Stomach (tissue), 19 donors: ENCODE measurements at places on chromosomes 3 and 15. TPM values are rescaled to one million over a fixed set of nuclear protein-coding genes. Genes with fewer than 3 reads are reported as not detected.
A peak's percentile ranks its signal among the peaks of the same experiment; 100 is the strongest.

GRCh38 chr15:52496776-52497470 is 31.8 kb downstream of the MYO5A start:
- DNase-seq: no peak

GRCh38 chr3:114567771-114568170 is 273.9 kb downstream of the TIGIT start:
- DNase-seq: no peak

- DNase-seq: no peak
Measured at GRCh38 chr3:148512648-148513047, 185.1 kb upstream of the AGTR1 start.

DNA sequence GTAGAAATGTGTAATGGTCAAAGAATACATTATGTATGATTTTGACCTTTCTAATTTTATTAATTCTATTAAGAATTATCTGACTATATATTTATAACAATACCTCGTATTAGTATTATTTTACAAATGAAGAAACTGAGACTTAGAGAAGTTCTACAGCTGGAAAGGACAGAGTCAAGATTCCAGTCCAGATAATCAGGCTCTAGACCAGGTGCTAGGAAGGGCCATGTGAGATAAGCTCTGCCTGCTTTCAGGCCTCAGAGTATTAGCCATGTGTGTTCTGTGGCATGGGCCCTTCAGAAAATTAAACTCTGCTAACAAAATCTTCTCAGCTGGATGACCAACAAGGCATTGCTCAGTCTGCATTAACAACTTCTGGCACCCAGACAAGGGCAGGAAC is 87.5 kb downstream of the CD200R1L start:
- no peak for DNase-seq

DNA sequence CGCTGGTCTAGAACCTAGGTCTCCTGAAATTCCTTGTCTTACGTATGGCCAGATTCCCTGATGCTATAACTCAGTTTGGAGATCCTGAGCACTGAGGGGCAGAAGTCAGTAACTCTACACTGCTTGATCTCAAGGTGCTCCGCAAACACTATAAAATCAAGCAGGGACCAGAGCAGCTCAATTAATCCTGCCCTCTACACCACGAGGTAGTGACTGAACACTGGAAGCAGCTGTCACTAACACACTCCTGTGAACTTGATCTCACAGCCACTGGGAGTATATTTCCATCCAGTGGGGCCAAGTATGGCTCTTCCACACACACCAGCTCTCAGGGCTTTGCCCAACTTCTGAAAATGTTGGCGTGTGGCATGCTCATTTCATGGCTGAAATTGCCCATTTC is 51.0 kb downstream of the EDEM1 start:
- DNase-seq: no peak

GRCh38 chr3:79564192-79564591 is 203.6 kb downstream of the ROBO1 start:
- DNase-seq: no peak

DNA sequence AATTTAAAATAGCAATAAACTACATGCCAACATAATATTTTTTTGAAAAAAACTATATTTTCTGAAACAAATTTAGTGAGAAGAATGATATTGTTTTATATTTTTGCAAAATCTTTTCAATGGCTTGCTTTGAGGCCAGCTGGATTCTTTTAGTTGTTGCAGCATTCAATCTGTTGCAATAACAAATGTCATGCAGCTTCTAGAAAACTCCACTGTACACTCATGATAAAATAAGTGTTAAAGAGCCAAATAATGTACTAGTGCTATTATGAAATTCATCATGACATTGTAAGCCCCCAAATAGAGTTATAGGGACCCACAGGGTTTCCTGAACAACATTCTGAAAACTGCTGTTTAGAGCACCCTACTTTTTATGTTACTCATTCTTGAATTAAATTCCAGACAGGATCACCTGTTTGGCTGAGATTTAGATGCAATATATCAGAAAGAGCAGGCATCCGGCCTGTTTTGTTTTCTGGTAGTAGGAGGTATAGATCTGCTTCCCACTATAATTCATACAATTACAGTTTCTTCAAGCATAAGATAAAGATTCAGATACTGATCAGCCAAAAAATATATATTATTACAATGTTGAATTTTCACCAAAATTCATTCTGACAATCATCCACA is 703.0 kb upstream of the ZNF385D start:
- DNase-seq: no peak

GRCh38 chr15:101494251-101494796 is 4.8 kb upstream of the PCSK6 start:
- DNase-seq: no peak

GRCh38 chr3:50267280-50267913 is 1.6 kb upstream of the SEMA3B start:
- DNase-seq: peak; percentile 87

- DNase-seq: no peak
Measured at GRCh38 chr3:98780343-98780742, 17.2 kb downstream of the ST3GAL6 start.

- no peak for DNase-seq
Measured at GRCh38 chr15:27486683-27487647, 516.0 kb downstream of the GABRG3 start.

- DNase-seq: no peak
Measured at GRCh38 chr3:54274607-54275006, 152.3 kb downstream of the CACNA2D3 start.

DNA sequence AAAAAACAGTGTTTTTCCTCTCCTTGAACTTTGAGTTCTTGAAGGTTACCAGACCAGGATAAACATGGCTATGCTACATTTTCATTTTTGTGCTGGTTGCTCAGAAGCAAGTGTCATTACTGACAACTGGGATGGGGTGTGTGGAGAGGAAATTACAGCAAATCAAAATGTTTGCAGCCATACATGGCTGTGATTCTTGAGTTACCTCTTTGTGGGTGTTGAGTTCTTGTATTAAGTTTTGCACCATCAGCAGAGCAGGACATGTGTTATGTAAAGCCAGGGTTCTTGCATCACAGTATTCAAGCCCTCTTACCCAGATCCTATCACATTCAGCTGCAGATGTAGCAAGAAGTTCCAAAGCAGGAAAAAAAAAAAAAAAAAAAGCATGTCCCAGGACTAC is 53.9 kb upstream of the ATOSA start:
- DNase-seq: no peak

DNA sequence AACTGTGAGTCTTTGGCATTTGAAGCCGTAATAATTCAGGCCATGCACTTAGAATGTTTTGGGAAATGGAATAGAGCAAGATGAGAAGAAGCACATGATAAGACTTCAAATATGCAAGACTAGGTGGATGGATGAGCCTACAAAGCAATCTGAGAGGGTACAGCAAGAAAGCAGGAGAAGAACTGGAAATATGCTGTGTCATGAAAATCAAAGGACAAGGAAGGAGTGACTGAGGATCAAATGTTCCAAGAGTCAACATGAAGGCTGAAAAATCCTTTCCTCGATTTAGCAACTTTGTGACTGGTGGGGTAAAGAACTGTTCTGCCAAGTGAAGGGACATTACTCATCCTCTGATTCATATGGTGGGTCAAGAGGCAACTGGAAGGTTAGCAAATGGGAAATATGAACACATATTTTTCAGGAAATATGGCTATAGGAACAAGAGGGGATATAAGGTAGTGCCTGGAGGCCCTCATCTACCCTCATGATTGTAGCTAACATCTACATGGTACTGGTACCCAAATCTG is 803.7 kb upstream of the ARRDC4 start:
- DNase-seq: no peak

DNA sequence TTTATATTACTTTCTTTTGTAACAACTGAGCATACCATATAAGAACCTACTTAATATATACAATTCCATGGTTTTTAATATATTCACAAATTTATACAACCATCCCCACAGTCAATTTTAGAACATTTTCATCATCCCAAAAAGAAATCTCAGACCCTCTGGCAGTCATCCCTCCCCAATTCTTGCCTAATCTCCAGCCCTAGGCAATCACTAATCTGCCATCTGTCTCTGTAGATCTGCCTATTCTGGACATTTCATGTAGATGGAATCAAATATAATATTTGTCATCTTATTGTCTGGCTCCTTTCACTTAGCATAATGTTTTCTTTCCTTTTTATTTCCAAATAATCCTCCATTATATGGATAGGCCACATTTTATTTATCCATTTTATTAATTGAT is 92.5 kb downstream of the LARS2 start:
- no peak for DNase-seq

DNA sequence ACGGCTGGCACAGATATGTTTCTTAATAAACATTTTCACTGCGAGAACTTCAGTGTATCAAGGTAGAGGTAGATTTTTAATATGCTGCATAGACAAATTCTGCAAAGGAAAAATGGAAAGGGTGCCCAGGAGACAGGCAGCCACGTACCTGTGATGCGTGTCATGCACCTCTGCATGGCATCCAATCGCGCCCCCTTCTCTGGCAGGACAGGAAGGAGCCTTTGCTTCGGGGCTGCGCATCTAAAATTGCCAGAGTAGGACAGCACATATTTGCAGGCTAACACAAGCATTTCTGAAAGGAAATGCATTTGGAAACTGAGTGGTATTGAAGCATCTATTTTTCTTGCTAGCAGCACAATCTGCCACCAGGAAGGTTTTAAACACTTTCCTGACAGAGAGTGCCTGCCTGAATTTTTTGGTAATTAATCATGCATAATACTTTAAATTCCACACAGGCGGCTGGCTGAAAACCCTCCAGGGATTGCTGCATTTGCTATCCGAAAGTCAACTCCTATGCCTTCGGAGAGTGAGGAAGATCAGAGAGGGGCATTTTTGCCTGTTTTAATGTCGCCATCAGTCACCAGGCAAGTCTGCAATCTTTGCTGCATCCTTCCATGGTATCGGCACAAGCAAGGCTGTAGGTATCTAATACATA is 165.1 kb upstream of the ATP10A start:
- no peak for DNase-seq

DNA sequence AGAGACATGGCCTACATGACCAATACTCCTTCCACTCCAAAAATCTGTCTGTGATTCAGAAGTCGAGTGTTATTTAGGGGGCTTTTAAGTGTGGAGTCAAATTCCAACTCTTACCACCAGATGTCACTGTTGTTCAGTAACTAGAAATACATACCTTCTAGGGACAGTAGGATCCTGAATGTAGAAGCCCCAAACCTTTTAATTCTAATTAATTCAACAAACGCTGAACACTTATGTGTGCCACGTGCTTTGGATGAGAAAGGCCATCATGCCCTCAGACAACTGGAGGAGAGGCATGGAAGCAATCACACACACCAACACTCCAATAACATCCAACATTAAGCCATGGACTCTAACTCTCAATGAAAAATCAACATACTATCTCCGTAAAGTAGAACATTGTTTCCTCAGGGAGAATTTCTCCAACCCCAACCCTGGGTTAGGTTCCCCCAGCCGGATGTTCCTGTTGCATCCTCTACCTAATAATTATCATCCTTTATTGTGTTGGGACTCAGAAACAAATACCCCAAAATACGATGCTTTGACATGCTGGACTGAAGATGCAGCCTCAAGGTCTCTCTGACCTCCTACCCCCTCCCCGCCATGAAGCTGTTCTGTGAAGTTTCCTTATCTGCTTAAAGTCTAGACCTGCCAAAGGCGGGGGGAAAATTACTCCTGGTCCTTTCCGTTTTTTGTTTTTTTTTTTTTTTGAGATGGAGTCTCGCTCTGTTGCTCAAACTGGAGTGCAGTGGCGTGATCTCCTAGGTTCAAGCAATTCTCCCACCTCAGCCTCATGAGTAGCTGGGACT is 8.0 kb upstream of the CCDC13 start:
- DNase-seq: no peak

GRCh38 chr3:161031134-161031533 is 74.0 kb downstream of the B3GALNT1 start:
- DNase-seq: no peak

DNA sequence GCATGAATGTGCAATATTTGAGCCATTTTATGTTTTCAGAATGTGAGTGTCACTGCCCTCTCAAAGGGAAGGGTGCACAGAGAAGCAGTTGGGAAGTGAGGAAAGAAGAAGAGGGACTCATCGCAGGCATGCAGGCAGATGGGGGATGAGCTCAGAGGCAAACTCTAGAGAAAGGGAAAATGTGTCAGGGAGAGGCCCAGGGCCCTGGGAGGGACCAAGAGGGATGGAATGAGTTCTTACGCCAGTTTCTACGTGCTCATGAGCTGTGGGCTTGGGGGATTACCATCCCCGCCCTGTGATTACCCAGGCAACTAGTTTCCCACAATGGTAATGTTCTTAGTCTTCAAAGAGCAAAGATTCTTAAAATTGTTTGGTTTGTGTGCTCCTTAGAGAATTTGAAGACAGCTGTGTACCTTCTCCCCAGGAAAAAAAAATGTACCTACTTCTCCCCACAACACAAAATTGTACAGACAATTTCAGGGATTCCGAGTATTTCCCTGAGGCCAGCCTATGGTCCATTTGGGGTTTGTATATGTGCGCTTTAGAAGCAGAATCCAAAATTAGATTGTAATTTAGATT is 17.8 kb downstream of the GCSAM start:
- no peak for DNase-seq

GRCh38 chr3:122985539-122985938 is 42.0 kb downstream of the SEMA5B start:
- DNase-seq: no peak

- DNase-seq: no peak
Measured at GRCh38 chr15:71261909-71262308, 146.6 kb downstream of the THSD4 start.

POLQ gene
- total RNA-seq: 1.3 TPM

FHIT gene
- 1.8 TPM for total RNA-seq

TMEM44 gene
- 11.6 TPM for total RNA-seq

SLC6A1 gene
- total RNA-seq: not detected

PARP15 gene
- 4.5 TPM for total RNA-seq

ACAN gene
- under 0.01 TPM for total RNA-seq

CFAP44 gene
- total RNA-seq: 21.7 TPM
